ENCODE measurements at places on chromosomes 3 and 15. TPM values are rescaled to one million over a fixed set of nuclear protein-coding genes. Genes with fewer than 3 reads are reported as not detected.

MST1R gene
- 0.41 TPM for total RNA-seq

CTXND1 gene
- total RNA-seq, result 0.41 TPM

CFAP91 gene
- total RNA-seq, result 7.7 TPM

PLA2G4D gene
- under 0.01 TPM for total RNA-seq

LMCD1 gene
- total RNA-seq, result 0.41 TPM

TKT gene
- 122 TPM for total RNA-seq

C3orf38 gene
- 67.3 TPM for total RNA-seq

AGBL1 gene
- total RNA-seq, result 1.2 TPM

PAQR5 gene
- total RNA-seq, result 0.82 TPM

CKMT1A gene
- total RNA-seq, result 6.5 TPM

ATP13A5 gene
- 0.41 TPM for total RNA-seq

RTP4 gene
- not detected for total RNA-seq

SCN11A gene
- under 0.01 TPM for total RNA-seq

TRANK1 gene
- 9.0 TPM for total RNA-seq

GRCh38 chr3:11168881-11169805 is 14.8 kb downstream of the HRH1 start:
- DNase-seq, result no peak

GRCh38 chr3:139301183-139301582 is 42.6 kb upstream of the MRPS22 start:
- no peak for DNase-seq

GRCh38 chr3:46186471-46187340 is 21.4 kb downstream of the CCR1 start:
- DNase-seq, result no peak

GRCh38 chr3:8441969-8442559 is 59.6 kb upstream of the LMCD1 start:
- DNase-seq, result peak; percentile 74

DNA sequence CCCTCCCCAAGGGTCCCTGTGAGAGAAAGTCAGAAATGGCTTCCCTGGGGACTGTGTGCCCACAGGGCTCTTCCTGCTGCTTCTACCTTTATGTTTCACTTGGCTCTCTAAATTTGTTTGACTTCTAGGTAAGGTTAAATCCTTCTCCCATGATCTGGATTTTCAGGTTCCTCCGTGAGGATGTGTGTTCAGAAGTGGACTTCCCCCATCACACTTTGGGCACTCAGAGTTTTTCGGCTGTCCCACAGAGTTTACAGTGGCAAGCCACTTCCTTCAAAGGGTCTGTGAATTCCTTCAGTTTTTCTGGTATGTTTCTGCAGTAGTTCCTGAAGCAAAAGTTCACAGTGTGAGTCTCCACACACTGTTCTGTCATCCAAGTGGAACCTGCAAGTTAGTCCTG is 30.9 kb upstream of the RARB start:
- no peak for DNase-seq

- DNase-seq, result no peak
Measured at GRCh38 chr15:46938169-46938568, 779.1 kb upstream of the SEMA6D start.

- no peak for DNase-seq
Measured at GRCh38 chr3:4741404-4742307, 237.6 kb upstream of the BHLHE40 start.

GRCh38 chr15:95973566-95974256 is 356.8 kb upstream of the NR2F2 start:
- DNase-seq, result no peak

GRCh38 chr15:33360886-33361285 is 50.1 kb downstream of the RYR3 start:
- no peak for DNase-seq

- no peak for DNase-seq
Measured at GRCh38 chr3:56962206-56962605, 98.3 kb upstream of the SPATA12 start.

DNA sequence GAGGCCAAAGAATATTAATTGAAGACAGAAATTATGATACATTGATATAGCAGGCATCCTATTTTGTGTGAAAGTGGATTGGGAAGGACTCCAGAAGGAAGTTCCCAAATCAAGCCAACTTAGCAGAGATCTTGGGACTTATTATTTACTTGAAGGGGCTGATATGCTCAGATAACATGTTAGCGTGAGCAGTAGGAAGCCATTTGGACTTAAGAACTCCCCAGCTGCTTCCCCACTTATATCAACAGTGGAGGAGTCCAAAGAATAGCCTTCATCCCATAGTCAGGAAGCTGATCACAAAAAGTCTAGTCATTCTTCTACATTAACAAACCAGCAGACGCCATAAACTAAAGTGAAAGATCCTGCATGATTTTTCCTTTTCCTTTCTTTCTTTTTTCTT is 200.0 kb downstream of the ATP8B4 start:
- no peak for DNase-seq

DNA sequence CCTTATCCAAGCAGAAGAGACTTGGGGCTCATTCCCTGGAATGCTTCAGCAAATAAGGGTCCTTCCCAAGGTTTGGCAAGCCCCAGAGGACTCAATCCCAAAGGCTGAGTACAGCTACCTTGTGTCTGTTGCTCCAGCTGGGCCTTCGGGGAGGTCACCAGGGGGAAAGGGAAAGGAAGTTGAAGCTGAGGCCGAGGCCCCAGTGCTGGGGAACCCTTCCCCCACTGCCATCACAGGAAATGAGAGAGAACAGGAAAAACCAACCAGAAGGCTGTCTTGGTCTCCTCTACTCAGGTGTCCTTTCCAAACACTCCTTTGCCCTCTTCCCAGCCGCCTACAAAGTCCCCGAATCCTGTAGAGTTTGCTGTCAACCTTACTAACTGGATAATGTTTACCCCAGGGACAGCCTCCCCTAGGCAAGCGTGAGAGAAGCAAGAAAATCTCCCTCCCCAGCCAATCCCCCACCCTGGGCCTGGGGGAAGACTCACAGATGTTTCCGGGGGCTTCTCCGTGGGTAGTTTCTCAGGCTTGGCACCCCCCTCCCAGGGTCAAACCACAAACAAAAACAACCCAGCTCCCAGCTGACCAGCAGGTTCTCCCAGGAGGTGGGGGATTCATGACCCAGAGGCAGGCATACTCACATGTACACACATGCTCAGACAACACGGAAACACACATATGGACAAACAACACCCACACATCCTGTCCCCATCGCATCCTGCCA is 5.5 kb downstream of the CSRNP1 start:
- DNase-seq, result no peak

DNA sequence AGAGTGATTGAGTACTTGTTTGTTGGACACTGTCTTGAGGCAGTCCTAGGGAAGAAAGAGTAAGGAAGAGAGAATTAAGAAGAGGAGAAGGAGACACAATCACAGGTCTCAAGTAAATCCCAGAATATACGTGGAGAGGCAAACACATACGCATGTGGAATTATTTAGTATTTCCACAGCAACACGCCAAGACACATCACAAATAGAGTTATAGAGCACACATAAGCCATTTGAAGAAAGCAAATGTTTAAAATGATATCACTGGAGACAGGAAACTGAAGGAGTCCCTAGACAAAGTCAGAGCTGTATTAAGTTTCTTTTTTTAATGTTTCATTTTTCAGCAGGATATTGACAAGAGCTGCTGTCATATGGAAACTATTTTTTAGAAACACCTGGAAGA is 206.1 kb upstream of the LRIG1 start:
- DNase-seq, result no peak

DNA sequence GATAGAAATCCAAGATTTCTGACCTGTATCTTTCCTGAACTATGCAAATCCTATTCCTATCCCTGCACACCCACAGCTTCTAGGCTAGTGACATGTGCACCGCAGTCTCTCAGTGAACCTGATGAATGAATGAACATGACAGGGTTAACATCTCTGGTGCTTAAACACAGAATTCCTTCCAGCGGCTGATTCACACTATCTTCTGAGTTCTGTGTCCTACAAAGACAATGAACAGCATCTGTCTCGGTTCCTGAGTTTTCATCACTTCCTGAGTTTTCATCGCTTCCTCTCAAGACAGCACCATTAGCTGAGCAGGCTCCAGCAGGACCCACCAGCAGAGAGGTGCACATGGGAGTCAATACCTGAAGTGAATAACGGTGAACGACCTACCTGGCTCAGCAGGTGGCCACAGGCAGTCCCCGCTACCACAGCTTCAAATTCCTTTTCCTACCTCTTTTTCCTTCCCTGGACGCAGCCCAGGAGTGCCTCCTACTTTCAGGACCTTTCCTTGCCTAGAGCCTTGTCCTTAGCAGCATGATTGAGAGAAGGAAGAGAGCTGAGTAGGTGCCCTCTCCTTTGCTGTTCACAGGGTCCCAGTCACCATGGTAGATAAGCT is 113.5 kb downstream of the IGF2BP2 start:
- DNase-seq, result no peak

DNA sequence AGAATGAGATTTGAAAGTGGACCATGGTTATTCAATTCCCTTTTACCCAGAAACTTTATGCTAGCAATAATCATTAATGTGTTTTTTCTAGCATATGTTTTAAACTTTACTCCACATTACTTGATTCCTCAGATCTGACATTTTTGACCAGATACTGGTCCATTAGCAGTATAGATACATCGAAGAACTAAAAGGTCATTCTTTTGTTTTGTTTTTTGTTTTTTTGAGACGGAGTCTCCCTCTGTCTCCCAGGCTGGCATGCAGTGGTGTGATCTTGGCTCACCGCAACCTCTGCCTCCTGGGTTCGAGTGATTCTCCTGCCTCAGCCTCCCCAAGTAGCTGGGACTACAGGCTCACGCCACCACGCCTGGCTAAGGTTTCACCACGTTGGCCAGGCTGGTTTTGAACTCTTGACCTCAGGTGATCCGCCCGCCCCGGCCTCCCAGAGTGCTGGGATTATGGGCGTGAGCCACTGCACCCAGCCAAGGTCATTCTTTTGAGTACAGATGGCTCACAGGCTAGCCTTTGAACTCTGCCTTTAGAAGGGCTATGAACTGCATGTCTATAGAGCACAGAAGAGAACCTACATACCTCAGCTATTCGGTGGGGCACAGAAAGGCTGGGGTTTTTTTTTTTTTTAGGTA is 28.6 kb downstream of the CHP1 start:
- no peak for DNase-seq

DNA sequence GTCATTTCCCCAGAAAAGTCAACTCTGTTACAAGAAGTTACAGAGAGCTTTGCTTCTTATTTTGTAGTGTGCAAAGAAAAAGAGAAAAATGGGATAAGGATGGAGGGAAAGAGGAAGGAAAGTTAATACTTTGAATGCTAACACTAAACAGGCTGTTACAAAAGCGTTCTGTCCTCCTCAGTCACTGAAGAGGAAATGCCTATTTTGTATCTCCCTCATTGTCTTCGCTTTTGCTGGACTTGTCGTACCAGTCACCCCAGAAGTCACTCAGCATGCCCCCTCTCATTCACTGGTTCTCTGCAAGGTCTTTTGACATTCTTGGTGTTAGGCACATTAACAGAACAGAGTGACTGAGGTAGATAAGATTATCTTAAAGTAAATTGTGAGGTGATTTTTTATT is 129.6 kb downstream of the ALCAM start:
- DNase-seq, result no peak

GRCh38 chr15:29094711-29095110 is 174.9 kb downstream of the NSMCE3 start:
- DNase-seq, result no peak

DNA sequence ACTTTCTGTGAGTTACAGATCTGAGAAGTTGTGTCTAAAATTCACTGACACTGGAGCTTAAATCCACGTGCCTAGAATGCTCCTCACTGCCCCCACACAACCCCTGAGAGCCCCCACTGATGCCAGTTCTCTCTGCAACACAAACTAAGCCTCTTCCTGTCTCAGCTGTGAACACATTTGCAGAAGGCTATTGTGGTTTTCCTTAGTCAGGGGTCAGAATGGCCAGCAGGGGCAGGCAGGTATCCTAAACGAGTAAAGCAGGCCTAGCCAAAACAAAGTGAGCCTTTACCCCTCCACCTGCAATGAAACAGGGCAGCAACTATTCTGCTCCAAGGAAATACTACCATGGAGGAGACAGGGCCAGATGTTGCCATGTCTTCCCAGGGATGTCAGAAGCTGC is 78.6 kb downstream of the FHIT start:
- no peak for DNase-seq

DNA sequence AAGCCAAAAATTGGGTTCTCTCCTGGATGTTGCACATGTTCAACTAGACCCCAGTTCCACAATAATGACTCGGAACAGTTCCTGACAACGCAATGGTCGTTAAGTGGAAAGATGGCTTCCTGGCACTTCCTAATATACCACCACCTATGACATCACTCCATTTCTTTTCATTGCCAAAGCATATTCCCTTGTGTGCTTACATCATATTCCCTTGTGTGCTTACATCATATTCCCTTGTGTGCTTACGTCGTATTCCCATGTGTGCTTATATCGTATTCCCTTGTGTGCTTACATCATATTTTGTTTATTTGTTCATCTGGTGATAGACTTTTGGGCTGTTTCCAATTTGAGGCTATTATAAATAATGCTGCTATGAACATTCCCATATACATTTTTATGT is 39.2 kb downstream of the TFRC start:
- DNase-seq, result no peak

DNA sequence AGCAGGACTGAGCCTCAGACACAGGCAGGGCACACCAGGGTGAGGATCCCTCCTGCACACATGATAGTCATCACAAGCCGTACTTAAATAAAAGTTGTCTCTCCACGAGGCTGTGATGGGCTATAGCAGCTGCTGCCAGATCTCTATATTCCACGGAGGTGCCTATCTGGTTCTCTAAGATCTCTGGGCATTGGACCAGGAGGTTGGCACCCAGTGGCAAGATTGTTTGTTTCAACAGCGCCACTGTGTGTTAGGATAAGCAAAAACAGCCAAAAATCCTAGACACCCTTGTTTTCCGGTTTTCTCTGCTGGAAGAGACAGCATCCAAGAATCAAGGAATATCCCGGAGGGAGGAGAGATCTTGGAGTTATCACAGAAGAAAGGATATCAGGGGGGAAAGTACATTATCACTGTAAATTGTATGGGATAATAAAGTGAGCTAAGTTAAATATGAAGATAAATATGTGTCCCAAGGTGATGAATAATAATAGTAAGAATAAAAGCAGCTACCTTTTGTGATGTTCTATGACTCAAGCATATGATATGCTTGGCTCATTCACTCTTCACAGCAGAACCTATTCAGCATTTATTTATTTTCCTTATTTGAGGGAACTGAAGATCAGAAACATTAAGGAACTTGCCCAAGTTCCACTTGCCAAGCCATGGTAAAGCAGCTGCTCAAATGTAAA is 90.6 kb upstream of the AKAP13 start:
- DNase-seq, result peak; percentile 29

GRCh38 chr3:124207873-124208485 is 216.1 kb upstream of the ROPN1 start:
- no peak for DNase-seq

All from frontal cortex (tissue), 4 donors.